Chondrocyte (in vitro differentiated cells): ENCODE measurements at places on chromosomes 1 and 21.

GRCh38 chr1:168236836-168237611 lies 11.2 kb downstream of the SFT2D2 start:
- no peak overlapping the region for H3K4me3 ChIP-seq
- H3K4me1 ChIP-seq = peaks cover 29% of the 10 kb centered on the region
- H3K27ac ChIP-seq = peak overlapping the region; percentile 12
- peaks cover 40% of the 10 kb centered on the region for H3K36me3 ChIP-seq
- no peaks in the 10 kb centered on the region for H3K27me3 ChIP-seq
- no peak for DNase-seq

GRCh38 chr21:14306126-14306907 lies 76.6 kb downstream of the HSPA13 start:
- H3K27me3 ChIP-seq = peaks cover 3% of the 10 kb centered on the region
- H3K36me3 ChIP-seq = no peaks in the 10 kb centered on the region
- no peak overlapping the region for H3K4me3 ChIP-seq
- H3K27ac ChIP-seq = no peak overlapping the region
- no peaks in the 10 kb centered on the region for H3K4me1 ChIP-seq
- DNase-seq = no peak

DNA sequence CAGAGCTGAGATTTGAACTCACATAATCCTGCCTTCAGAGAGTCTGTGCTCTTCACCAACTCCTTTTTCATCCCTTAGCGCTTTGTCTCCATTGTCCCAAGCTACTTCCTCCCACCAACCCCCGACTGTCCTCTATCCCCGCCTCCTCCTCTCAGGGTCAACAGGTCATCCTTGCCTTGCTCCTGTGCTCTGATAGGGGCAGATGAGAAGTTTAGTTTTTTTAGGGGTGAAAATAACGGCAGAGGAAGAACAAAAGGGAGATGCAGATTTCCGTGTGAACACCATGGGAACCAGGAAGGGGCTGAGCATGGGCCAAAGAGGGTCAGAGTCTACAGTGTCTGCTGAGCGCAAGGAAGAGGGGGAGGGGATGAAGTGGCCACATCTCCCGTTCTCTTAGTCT lies 31.9 kb downstream of the GLUL start:
- no peaks in the 10 kb centered on the region for H3K36me3 ChIP-seq
- no peak for DNase-seq
- no peak overlapping the region for H3K27ac ChIP-seq

GRCh38 chr1:225461533-225462428 lies 33.9 kb upstream of the LBR start:
- H3K36me3 ChIP-seq = no peaks in the 10 kb centered on the region
- no peak overlapping the region for H3K4me3 ChIP-seq
- H3K27ac ChIP-seq = no peak overlapping the region
- peak; percentile 75 for DNase-seq

DNA sequence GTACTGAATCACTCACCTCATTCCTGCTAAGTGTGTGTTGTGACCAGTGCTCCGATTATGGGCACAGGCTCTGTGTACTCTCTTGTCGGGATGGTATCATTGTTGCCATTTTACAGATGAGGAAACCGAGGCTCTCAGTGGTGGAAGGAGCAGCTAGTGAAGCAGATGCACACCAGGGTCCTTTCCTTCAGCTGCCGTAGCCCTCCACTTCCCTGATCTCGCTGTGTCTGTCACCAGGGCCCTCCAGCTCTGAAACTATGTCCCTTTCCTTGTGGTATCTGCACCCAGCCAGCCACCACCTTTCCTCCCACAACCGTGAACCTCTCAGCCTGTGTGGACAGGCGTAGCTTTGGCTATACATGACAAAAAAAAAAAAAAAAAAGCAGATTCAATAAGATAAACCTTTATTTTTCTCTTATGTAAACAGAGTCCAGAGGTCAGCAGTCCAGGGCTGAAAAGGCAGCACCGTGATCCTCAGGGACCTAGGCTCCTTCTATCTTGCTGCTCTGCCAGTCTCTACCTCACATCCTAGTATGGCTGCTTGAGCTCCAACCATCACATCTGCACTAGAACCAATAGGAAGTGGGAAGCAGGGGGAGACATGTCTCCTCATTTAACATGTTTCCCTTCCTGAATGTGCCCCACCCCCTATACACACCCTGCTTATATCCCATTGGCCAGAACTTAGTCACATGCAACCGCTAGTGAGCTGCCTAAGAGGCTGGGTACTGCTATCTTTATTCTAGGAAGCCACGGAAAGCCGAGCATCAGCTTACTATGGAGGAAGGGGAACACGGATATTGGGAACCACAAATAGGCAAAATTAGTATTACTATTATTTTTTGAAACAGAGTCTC lies 44.3 kb downstream of the TMEM51 start:
- H3K36me3 ChIP-seq = no peaks in the 10 kb centered on the region
- H3K4me3 ChIP-seq = no peak overlapping the region
- DNase-seq = peak; percentile 49
